HCT116 (cell line): ENCODE measurements at places on chromosomes 7 and 10.

GRCh38 chr10:33388785-33389184 is 54.3 kb upstream of the NRP1 start:
- no peak overlapping the region for H3K27ac ChIP-seq
- no peak for DNase-seq
- H3K36me3 ChIP-seq, result no peaks in the 10 kb centered on the region
- H3K4me1 ChIP-seq, result no peaks in the 10 kb centered on the region

GRCh38 chr10:131806646-131807317 is 94.0 kb upstream of the PPP2R2D start:
- H3K27me3 ChIP-seq, result 0 out of 2 replicates have a peak, but pooled peaks cover 6% of the 10 kb centered on the region
- DNase-seq, result no peak
- H3K4me3 ChIP-seq, result no peak overlapping the region
- H3K4me1 ChIP-seq, result no peaks in the 10 kb centered on the region
- H3K36me3 ChIP-seq, result no peaks in the 10 kb centered on the region

DNA sequence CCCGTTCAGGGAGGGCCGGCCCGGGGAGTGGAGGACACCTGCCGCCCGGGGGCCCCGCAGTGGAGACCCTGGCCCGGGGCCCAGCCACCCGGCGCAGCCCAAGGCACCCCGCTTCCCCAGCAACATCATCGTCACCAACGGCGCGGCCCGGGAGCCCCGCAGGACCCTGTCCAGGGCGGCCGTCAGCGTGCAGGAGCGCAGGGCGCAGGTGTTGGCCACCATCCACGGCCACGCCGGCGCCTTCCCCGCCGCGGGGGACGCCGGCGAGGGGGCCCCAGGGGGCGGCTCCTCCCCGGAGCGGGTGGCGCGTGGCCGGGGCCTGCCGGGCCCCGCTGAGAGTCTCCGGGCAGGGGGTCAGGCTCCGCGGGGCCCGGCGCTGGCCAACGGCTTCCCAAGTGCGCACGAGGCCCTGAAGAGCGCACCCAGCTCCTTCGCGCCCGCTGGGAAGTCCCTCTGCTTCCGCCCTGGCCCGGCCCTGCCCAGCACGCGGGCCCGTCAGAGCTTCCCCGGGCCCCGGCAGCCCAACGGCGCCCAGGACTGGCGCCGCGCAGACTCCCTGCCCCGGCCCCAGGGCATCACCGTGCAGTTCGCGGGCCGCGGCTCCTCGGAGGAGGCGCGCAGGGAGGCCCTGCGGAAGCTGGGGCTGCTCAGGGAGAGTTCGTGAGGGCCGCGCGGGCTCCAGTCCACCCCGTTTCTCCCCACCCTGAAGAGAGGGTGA is 46.7 kb downstream of the PROSER2 start:
- no peak overlapping the region for H3K27ac ChIP-seq
- H3K4me1 ChIP-seq, result peaks cover 14% of the 10 kb centered on the region
- no peak overlapping the region for H3K4me3 ChIP-seq
- H3K36me3 ChIP-seq, result peaks cover 30% of the 10 kb centered on the region
- H3K27me3 ChIP-seq, result no peaks in the 10 kb centered on the region

DNA sequence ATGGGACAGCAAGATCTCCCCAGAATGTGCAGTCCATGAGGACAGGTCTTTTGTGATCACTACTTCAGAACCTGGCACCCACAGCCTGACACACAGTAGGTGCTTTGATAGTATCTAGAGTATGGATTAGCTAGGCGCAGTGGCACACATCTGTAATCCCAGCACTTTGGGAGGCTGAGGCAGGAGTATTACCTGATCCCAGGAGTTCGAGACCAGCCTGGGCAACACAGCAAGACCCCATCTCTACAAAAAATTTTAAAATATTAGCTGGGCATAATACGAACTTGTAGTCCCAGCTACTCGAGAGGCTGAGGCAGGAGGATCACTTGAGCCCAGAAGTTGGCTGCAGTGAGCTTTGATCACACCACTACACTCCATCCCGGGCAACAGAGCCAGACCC is 22.3 kb upstream of the ARPC1B start:
- no peaks in the 10 kb centered on the region for H3K27me3 ChIP-seq
- H3K4me1 ChIP-seq, result no peaks in the 10 kb centered on the region
- no peak overlapping the region for H3K27ac ChIP-seq
- no peak for DNase-seq
- H3K4me3 ChIP-seq, result no peak overlapping the region

GRCh38 chr10:86687750-86688149 is 19.4 kb downstream of the LDB3 start:
- no peak overlapping the region for H3K4me3 ChIP-seq
- H3K36me3 ChIP-seq, result no peaks in the 10 kb centered on the region
- no peak for DNase-seq
- H3K27ac ChIP-seq, result no peak overlapping the region
- H3K27me3 ChIP-seq, result no peaks in the 10 kb centered on the region

- no peak overlapping the region for H3K4me3 ChIP-seq
- H3K4me1 ChIP-seq, result no peaks in the 10 kb centered on the region
- H3K27me3 ChIP-seq, result no peaks in the 10 kb centered on the region
These were observed 16.0 kb upstream of the SLC29A3 start for GRCh38 chr10:71302874-71303568.

GRCh38 chr7:85274454-85274853 is 87.6 kb upstream of the SEMA3D start:
- no peak for DNase-seq
- no peaks in the 10 kb centered on the region for H3K36me3 ChIP-seq
- H3K4me1 ChIP-seq, result no peaks in the 10 kb centered on the region
- no peak overlapping the region for H3K4me3 ChIP-seq
- H3K27me3 ChIP-seq, result no peaks in the 10 kb centered on the region

- no peaks in the 10 kb centered on the region for H3K27me3 ChIP-seq
- no peak for DNase-seq
- H3K27ac ChIP-seq, result no peak overlapping the region
- H3K4me1 ChIP-seq, result no peaks in the 10 kb centered on the region
- H3K36me3 ChIP-seq, result no peaks in the 10 kb centered on the region
These were observed 214.4 kb downstream of the CCSER2 start for GRCh38 chr10:84542522-84543490.
